ENCODE measurements at places on chromosomes 6 and 20. TPM values are rescaled to one million over a fixed set of nuclear protein-coding genes. Genes with fewer than 3 reads are reported as not detected.

Gene CARMIL1
- polyA plus RNA-seq = 120 TPM

Gene MUCL3
- polyA plus RNA-seq = 0.18 TPM

Gene CPXM1
- polyA plus RNA-seq = 206 TPM

Gene BMP5
- polyA plus RNA-seq = 6.6 TPM

Gene LAMA2
- polyA plus RNA-seq = 33.6 TPM

Gene TAGAP
- 0.67 TPM for polyA plus RNA-seq

Gene PAK5
- polyA plus RNA-seq = 0.42 TPM

Gene RGS17
- 2.4 TPM for polyA plus RNA-seq

Gene TNXB
- 6.1 TPM for polyA plus RNA-seq

Gene ECT2L
- 0.36 TPM for polyA plus RNA-seq

Gene FOXA2
- 0.07 TPM for polyA plus RNA-seq

Gene GPR63
- polyA plus RNA-seq = 3.4 TPM

Gene FRK
- 8.3 TPM for polyA plus RNA-seq

Gene C20orf141
- polyA plus RNA-seq = not detected

Gene TCF15
- 1.3 TPM for polyA plus RNA-seq

Gene ENPP1
- 25.2 TPM for polyA plus RNA-seq

Gene NOX3
- polyA plus RNA-seq = 1.4 TPM

Gene DEFB132
- not detected for polyA plus RNA-seq

Gene FAM229B
- 44.4 TPM for polyA plus RNA-seq

Gene LRRC73
- 1.6 TPM for polyA plus RNA-seq

Gene DEFB114
- polyA plus RNA-seq = not detected

Gene C6orf58
- polyA plus RNA-seq = 1.4 TPM

Gene LY6G5C
- polyA plus RNA-seq = 3.5 TPM

Gene RNF144B
- 17.3 TPM for polyA plus RNA-seq

Gene NHSL1
- polyA plus RNA-seq = 14.1 TPM

Gene BPIFB3
- polyA plus RNA-seq = not detected

Gene SMLR1
- 3.3 TPM for polyA plus RNA-seq

Gene RIPOR3
- 5.4 TPM for polyA plus RNA-seq

Gene CPNE1
- 159 TPM for polyA plus RNA-seq

Gene PXDC1
- polyA plus RNA-seq = 19.7 TPM

Gene TP53TG5
- 1.0 TPM for polyA plus RNA-seq

Gene MED20
- 36.0 TPM for polyA plus RNA-seq

Gene RBM24
- polyA plus RNA-seq = 1.1 TPM

Gene OGFRL1
- polyA plus RNA-seq = 23.6 TPM

Gene HLA-DRB1
- 61.1 TPM for polyA plus RNA-seq

Gene PEX3
- polyA plus RNA-seq = 33.4 TPM

Gene PRND
- polyA plus RNA-seq = 4.6 TPM

Gene CALHM6
- 6.6 TPM for polyA plus RNA-seq

Gene SNX5
- 235 TPM for polyA plus RNA-seq

Gene GCNT2
- polyA plus RNA-seq = 21.2 TPM

Gene SYNDIG1
- 10.6 TPM for polyA plus RNA-seq

Gene BCAS4
- 5.9 TPM for polyA plus RNA-seq

Gene RPN2
- 296 TPM for polyA plus RNA-seq

Gene SDC4
- 130 TPM for polyA plus RNA-seq

Gene VGLL2
- polyA plus RNA-seq = not detected

Gene MUC21
- polyA plus RNA-seq = not detected

Gene SLC22A3
- 4.6 TPM for polyA plus RNA-seq

Gene LST1
- 4.4 TPM for polyA plus RNA-seq

Gene BMP7
- polyA plus RNA-seq = 73.3 TPM

Gene LPA
- 0.21 TPM for polyA plus RNA-seq

Gene CCN5
- 0.17 TPM for polyA plus RNA-seq

Gene INSM1
- polyA plus RNA-seq = not detected

Gene THEMIS
- not detected for polyA plus RNA-seq

Gene ATP9A
- 58.5 TPM for polyA plus RNA-seq

Gene CST4
- not detected for polyA plus RNA-seq

Gene WFDC5
- polyA plus RNA-seq = not detected

Gene SLC25A27
- 72.9 TPM for polyA plus RNA-seq
